ENCODE measurements at places on chromosomes 12 and 14.

GRCh38 chr14:103713304-103714062 lies 1.8 kb downstream of the XRCC3 start:
- no peak for DNase-seq

DNA sequence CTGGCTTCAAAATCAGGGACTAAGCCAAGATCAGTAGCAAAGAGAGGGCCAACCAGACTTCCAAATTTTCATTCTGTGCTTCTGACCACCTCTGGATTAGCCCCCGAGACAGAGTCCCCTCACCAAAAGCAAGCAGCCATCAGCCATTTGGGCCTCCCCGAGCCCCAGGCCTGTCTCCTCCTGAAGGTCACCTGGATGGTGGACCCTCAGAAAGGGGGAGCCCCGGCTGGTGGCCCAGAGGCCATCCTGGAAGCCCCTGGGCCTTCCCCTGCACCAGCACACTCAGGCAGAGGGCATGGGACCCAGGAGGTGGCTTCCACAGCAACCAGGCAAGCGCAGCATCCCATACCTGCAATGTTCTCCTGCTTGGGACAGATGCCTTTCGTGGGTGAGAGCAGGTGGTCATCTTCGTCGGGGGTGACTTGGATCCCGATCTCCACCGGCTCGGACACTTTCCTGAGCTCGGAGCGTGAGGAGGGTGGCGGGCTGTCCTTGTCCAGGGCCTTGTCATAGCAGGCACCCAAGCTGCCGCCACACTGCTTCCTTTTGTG lies 14.8 kb downstream of the BCL11B start:
- DNase-seq, result no peak

- DNase-seq, result no peak
These were observed 1.2 kb downstream of the CDK2AP1 start for GRCh38 chr12:123270214-123271000.

GRCh38 chr12:40325349-40325960 lies 100.7 kb downstream of the LRRK2 start:
- peak; percentile 32 for DNase-seq

DNA sequence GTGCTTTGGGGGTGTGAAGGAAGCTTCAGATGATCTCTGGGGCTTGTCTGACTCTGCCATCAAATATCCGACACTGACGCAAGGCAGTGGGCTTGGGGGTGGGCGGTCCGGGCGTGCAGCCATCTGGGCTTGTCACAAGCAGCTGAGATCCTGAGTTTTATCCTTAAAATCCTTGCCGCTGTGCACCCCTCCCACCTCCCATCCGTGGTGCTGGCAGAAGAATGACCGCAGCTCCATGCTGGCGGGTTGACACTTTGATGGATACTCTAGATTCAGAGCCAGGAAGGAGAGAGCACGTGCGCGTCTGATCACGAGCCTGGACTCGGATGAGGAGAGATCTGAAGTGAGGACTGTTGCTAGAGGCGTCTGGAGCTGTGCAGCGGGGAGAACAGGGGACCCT lies 3.0 kb downstream of the ZFYVE21 start:
- no peak for DNase-seq

DNA sequence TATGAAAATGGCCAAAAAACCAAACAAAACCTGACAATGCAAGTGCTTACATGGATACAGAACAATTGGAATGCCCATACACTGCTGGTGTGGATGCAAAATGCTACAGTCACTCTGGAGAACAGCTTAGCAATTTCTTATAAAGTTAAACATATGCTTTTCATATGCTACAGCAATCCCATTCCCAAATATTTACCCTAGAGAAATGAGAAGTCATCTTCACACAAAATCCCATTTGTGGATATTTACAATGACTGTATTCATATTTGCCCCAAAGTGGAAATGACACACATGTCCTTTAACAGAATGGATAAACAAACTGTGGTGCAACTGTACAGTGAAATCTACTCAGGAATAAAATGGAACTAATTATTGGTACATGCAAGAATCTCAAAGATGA lies 20.4 kb downstream of the SAV1 start:
- no peak for DNase-seq

DNA sequence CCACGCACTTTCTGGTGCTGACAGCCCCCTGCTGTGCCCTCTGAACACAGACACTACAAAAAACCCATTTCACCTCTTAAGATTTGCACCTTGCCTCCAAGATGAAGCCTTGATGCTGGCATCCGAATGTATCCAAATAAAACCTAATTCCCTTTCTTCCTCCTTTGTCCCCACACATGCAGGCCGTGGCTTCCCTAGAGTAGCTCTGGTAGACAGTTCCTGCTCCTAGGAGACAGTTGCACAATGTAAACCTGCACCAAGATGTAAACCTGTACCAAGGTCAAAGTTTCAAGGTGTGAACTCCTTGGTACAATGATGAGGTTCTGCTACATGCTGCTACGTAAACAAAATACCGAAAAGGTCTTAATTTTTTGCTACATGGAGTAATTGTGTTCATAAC lies 625 bp upstream of the ABHD12B start:
- no peak for DNase-seq

DNA sequence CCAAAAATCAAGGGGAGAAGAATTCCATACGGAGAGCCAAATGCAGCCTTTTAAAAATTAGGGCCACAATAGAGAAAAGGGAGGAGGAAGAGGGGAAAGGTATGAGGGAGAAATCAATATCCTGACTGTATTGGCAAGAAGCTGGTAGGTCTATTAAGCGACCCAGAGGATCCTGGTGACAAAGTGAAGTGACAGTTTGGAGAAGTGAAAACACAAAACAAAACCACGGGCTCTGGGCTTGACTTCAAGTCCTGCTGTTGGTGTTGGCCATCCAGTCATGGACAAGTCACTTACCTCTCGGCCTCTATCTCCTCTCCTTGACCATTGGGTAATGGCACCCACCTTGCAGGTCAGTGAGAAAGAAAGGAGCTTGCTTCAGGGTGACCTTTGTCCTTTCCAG lies 47.0 kb upstream of the KCNA5 start:
- no peak for DNase-seq

- no peak for DNase-seq
These were observed 202.8 kb upstream of the SOX5 start for GRCh38 chr12:24152270-24152669.

DNA sequence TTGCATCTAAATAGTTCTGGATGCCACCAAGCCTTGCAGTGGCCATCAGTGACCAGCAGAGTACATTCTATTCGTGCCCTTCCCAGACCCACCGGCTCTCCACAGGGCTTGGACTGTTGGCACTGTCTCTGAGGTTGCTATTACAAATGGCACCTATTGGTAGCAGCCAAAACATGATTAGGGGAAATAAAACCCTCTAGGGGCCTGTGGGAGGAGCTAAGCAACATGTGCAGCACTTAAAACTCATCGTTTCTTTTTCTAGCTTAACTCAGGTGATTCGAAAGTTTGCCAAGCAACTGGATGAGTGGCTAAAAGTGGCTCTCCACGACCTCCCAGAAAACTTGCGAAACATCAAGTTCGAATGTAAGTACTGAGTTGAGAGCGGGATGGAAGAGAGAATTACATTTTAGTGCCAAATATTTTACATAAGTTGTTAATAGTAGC lies 65.4 kb upstream of the RIC8B start:
- DNase-seq, result no peak

DNA sequence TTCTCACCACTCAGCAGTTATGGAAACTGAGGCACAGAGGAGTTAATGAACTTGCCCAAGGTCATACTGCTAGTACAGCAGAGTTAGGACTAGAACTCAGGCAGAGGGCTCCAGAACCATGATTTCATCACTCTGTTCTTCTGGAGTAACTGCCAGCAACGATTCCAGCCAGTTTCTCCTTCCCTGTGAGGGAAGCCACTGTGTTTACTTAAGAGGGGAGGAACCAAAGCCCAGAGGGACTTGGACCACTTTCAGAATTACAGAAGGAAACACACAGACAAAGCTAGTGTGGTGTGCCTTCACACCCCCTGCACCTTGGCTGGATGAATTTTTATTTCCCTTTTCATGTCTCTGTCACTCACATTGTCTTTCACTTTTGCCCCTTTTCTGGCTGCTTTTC lies 398.2 kb downstream of the DPF3 start:
- DNase-seq, result no peak

- no peak for DNase-seq
These were observed 514.6 kb downstream of the FUT8 start for GRCh38 chr14:65926935-65927700.

DNA sequence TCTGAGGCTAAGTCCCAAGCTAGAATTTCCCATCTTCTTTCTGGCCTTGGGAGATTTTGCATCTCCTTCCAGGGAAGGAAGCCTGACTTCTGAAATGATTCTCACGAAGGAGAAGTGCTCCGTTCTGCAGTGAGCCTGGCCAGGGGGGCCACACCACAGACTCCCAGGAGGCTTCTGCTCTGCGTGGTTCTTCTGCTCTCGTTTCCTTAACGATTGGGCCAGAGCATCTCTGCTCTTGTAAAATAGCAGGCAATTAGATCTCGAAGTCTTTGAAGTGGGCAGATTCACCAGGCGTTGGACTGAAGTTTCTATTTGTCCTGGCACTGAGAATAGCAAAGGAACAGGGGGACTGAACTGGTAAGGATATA lies 6.7 kb upstream of the BATF start:
- no peak for DNase-seq

DNA sequence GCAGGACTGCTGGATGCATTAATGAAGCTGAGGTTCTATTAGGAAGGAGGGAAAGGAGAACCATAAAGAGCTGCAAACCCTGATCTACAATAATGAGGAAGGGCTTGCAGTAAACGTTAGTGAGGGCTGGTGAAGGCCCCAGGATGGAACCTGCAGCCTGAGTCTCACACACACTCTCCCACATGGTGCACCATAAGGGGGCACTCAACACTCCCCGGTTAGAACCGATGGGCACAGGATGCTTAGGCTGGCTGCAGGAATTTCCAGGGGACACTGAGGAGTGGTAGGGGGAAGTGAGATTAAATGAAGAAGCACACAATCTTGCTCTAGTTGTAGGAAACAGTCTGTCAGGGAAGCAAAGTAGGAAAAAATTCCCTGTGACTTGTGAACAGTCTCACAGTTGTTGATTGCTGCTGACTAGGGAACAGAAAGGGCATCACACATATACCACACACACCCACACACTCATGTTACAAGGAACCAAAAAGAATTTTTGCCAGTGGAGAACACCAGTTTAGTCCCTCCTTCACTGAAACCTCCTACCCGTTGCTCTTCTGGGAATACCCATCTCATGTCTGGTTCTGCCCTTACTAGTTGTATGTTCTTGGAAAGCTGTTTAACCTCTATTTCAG lies 56.2 kb upstream of the FERMT2 start:
- no peak for DNase-seq

GRCh38 chr12:77372026-77372425 lies 306.7 kb upstream of the E2F7 start:
- DNase-seq, result no peak

- no peak for DNase-seq
These were observed 79.7 kb downstream of the DUSP16 start for GRCh38 chr12:12482959-12483358.

DNA sequence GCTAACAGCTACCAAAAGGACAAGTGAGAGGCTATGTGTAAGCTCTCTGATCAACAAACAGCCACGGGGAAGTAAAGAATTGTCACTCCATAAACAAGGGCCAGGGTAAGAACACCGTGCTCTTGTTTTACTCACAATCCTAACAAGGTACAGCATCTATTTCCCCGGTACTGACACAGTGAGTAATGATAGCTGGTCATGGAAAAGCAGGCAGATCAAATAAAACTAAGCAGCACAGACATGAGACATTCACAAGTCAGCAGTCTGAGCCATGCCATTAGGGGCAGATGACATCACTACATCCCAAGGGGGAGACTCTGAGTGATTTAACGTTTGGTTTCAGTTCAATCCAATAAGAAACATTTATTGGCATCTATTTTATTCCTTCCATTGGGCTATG lies 54.4 kb downstream of the ARL6IP4 start:
- no peak for DNase-seq

- no peak for DNase-seq
These were observed 33.9 kb downstream of the ARF6 start for GRCh38 chr14:49926803-49927202.

GRCh38 chr12:210277-211141 lies 3.4 kb downstream of the SLC6A12 start:
- DNase-seq, result no peak

DNA sequence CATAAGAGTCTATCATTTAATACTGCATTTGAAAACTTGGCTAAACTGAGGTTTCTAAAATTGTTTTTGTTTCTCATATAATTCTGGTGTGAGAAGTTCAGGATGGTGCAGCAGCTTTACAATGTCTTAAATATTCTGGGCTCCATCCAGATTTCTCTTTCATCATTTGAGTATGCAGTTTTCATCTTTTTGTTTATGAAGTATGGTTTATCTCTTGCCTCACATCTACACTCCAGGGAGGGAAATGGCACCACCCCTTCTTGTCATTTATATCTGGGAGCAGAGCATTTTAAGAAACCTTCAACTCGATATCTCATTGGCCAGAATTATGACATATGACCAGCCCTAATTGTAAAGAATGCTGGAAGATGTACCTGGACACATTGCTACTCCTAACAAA lies 24.3 kb downstream of the GEMIN2 start:
- DNase-seq, result no peak

DNA sequence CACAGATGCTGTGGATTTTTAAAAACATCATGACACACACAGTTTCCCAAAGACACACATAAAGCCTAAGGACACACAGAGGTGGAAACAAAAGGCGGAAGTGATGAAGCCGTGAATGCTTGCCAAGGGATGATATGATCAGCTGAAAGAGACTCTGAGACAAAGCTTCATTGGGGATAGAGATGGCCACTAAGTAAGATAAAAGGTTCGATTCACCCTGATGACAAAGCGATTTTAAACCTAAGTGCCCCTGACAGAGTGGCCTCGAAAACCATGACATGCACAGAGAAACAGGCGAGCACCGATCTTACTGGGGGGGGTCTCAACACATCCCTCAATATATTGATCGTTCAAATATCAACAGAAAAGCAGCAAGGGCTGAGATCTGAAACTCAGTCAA lies 20.3 kb upstream of the EIF5 start:
- no peak for DNase-seq

DNA sequence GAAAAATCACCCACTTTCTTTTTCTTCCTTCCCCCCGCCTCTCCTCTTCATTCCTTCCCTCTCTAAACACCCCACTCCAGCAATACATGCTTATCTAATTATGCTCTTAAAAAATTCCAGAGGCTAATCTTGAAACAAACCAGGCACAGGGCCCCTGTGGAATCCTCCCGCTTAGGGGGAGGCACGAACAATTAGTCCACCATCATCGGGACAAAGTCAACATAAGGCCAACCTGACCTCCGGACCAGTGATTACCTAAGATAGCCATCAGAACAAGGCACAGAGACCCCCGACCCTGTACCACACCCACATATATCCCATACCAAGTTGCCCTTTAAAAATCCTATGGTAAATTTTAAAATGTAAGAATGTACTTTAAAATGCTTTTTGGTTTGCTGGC lies 47.1 kb downstream of the KIF21A start:
- DNase-seq, result no peak

DNA sequence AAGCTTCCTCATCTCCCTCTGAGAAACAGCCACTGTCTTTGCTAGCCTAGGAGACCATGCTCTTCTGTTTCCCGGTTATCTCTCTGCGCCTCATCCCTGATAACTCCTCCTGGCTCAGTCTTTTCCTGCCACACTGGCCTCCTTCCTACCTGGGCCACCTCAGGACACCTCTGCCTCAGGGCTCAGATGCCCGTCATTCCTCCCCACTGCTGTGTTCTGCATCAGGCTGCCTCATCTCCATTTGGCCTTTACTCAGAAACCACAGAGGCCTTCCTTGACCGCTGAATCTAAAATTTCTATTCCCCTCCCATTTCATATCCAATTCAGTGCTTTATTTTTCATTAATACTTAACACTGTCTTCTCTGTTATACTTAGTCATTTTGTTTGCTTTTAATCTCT lies 311.0 kb upstream of the RGS6 start:
- no peak for DNase-seq

- no peak for DNase-seq
These were observed 4.5 kb downstream of the DCN start for GRCh38 chr12:91178139-91178561.

All from NT2/D1 (cell line).